ENCODE measurements at places on chromosomes 5 and 9. TPM values are rescaled to one million over a fixed set of nuclear protein-coding genes. Genes with fewer than 3 reads are reported as not detected.

Gene BTNL8
- not detected for total RNA-seq

Gene SLC4A9
- total RNA-seq, result 0.11 TPM

Gene PLPP1
- total RNA-seq, result 146 TPM

Gene OR1Q1
- not detected for total RNA-seq

Gene NEURL1B
- 52.4 TPM for total RNA-seq

Gene SAXO1
- 0.21 TPM for total RNA-seq

Gene TMEM171
- total RNA-seq, result not detected

Gene ZFP37
- 12.7 TPM for total RNA-seq

Gene GCNT4
- total RNA-seq, result 16.7 TPM

Gene CDC25C
- total RNA-seq, result 6.1 TPM

Gene PCDHGA8
- 9.1 TPM for total RNA-seq

Gene NR4A3
- 4.7 TPM for total RNA-seq

Gene EPB41L4B
- 6.0 TPM for total RNA-seq

Gene PPP3R2
- total RNA-seq, result 0.21 TPM

Gene SLC6A3
- total RNA-seq, result not detected

Gene MARCHF6
- total RNA-seq, result 165 TPM

Gene LCN1
- total RNA-seq, result not detected

Gene UBE2QL1
- 0.48 TPM for total RNA-seq
